Large intestine (tissue), 12 donors: ENCODE measurements at places on chromosomes 5 and 9.
A peak's percentile ranks its signal among the peaks of the same experiment; 100 is the strongest.

DNA sequence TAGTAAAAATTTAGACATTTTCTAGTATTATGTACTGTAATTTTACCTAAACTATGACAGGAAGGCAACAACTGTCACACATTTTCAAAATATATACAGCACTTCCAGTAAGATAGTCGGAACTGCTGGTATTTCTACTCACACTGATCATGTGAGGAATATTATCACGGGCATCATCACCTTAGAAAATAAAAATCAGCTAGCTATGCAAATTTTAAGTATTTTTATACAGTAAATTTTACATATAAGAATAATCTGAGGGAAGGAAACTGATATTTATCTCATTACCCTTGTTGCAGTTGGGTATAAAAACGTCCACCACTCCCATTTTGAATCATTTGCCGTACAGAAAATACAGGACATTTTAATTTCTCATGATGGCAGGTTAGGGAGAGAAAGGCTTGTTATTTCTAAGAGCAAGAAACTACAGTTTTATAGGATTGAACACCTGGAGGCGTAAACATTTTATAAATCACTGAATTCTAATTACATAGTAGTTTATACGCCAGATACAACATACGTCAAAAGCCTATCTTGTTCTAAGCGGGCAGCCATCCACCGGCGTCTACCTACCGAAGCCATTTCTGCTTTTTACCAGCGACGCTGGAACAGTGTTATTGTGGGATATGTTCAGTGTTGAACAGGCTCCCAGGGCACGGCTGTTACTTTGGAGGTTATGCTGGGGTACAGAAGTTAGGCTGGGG, 729 bp upstream of the TNPO1 start:
- DNase-seq = no peak

DNA sequence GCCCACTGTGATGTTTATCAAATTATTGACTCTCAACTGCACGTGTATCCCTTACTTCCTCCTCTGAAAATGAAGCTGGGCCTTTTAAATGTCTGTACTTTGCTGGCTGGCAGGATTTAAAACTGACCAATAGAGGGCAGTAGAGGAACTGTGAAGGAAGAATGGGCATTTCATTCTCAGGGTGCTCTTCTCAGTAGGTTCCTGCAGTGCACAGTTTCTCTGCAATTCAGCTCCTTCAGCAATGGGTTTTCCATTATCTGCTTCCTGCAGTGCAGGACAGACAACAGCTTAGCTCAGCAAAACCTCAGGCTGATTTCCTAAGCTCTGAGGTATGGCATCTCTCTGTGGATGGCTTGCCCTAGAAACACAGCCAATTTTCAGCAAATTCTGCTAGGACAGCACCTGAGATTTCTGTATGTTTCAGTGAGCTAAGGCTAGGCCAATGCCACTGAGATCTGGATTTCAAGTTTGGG, 298.4 kb upstream of the PRDM9 start:
- peak; percentile 8 for DNase-seq

GRCh38 chr9:136244122-136244968, 1.3 kb downstream of the QSOX2 start:
- no peak for DNase-seq

GRCh38 chr5:178587763-178588611, 2.2 kb downstream of the COL23A1 start:
- no peak for DNase-seq

GRCh38 chr5:119515192-119515591, 62.9 kb downstream of the HSD17B4 start:
- DNase-seq = no peak

GRCh38 chr9:34783951-34784487, 74.1 kb upstream of the CCL21 start:
- no peak for DNase-seq

DNA sequence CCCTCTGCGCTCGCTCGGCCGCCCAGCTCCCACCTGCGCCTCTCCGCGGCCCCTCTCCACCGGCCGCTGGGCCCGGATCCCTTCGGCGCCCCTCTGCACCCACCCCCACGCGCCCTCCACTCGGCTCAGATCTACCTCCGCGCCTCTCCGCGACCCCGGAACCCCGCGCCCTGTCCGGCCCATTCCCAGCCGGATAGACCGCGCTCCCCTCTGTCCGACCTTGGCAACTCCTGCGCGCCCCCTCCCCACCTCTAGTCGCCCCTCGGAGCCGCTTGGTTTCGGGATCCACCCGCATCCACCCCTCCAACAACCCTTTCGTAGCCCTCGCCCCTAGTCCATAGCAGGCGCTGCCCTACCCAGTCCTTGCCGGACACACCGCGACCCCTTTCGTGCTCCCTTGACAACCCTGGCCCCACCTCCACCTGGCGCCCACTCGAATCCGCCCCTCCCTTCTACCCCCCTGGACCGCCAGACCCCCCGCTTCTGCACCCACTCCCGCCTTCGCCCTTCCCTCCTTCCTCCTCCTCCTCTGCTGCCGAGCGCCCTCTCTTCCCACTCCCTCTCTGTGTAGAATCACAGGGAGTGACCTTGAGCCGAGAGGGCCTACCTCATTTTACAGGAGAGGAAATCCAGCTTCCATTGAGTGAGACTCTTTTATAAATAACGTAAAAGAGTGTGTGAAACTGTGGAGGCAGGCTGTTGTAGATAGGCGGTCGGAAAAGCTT, 525 bp upstream of the AK3 start:
- no peak for DNase-seq

- no peak for DNase-seq
Measured at GRCh38 chr5:543755-544674, 19.8 kb upstream of the SLC9A3 start.

DNA sequence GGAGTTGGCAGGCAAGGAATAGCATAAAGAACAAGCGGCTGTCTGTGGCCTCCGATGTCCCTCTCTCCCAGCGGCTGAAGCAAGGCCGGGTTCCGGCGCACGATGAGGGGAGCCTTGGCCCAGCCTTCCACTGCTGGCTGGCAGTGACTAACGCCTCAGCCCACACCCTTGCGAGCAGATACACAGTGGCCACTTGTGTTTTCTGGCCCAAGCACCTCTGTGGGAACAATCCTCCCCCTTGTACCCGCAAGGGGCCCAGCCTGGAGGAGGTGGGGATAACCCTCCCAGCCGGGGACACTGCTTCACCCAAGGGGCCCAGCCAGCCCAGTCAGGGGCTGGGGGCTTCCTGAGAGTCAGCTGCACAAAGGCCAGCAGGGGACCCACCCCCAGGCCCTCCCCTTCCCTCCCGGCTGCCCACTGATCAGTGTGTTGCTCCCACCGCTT, 23.2 kb downstream of the STK10 start:
- no peak for DNase-seq

GRCh38 chr5:120207129-120207528, 257.0 kb upstream of the PRR16 start:
- no peak for DNase-seq

GRCh38 chr9:85484235-85484634, 257.5 kb downstream of the AGTPBP1 start:
- no peak for DNase-seq

DNA sequence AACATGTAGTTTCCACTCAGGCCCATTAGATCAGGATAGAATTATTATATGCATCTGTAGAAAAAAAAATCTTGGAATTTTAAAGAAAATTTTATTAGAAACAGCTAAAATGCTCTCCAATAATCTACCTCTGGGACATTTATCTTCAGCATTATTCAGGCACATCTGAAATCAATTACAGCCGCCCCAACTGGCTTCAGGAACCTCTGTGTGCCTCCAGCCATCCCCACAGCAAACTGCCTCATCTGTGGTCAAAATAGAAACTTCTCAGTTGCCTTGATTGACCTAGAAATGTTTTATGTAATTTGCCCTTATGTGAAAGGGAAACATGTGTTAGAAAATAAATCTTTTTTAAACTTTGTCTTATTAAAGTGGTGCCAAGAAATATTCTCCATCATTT, 120.1 kb upstream of the LPAR1 start:
- DNase-seq = no peak

DNA sequence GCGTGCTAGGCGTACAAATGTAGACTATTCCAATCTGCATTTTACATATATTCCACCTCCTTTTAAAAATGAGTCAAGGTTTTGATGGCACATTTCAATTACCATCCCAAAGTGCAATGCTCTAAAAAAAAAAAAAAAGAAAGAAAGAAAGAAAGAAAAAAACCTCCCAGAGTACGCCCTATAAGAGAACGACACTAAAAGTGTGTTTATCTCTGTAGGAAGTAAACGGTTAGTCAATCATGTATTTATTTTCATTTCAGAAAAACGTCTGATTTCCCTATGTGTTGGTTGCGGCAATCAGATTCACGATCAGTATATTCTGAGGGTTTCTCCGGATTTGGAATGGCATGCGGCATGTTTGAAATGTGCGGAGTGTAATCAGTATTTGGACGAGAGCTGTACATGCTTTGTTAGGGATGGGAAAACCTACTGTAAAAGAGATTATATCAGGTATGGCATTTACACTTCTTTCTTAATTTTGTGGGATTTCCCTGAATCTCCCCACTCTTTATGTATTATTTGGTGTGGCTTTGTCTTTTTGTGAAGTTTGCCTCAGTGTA, 1.1 kb downstream of the ISL1 start:
- DNase-seq = no peak

DNA sequence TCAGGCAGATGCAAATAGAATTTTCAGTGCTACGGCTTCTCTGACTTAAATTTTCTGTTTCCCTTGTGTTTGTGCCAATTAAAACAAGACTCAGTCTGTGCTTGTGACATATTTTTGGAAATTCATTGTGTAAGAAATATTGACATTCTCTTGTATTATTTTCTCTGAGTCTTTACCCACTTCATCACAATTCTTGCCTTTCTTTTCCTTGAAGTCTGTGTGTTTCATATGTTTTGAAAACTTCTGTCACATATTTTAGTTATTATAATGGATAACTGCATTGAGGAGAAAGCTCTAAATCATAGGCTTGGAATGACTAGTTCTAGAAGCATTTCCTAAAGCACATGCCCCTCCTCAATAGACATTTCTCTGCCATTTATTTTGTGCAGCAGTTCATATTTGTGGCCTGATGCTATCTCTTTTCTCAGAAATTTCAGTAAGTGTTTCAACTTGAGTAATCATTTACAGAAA, 206.6 kb downstream of the PALM2AKAP2 start:
- DNase-seq = no peak

GRCh38 chr5:84816746-84817547, 432.3 kb upstream of the EDIL3 start:
- DNase-seq = no peak

GRCh38 chr5:164869325-164869724, 1363.9 kb downstream of the MAT2B start:
- DNase-seq = no peak

DNA sequence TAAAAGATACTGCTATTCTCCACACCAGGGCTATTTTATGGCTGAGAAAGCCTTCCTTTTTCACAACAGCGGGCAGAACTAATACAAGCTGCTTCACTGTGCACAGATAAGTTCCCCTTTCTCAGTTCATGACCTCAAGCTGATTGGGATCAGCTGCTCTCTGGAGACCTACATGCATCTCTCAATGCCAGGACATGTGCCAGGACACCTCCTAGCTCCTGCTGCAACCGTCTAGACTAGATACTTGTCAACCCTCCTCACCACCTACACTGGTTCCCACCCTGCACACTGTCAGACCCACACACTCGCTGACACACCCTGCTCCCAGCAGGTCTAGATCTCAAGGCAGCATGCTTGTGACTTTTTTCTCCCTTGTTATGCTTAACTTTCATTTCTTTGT, 39.8 kb downstream of the STARD4 start:
- no peak for DNase-seq

GRCh38 chr5:43303242-43303641, 10.0 kb downstream of the HMGCS1 start:
- no peak for DNase-seq
